ENCODE measurements at places on chromosomes 13 and 19.

- no peak for DNase-seq
Measured at GRCh38 chr19:37342753-37343152, 28.1 kb upstream of the ZNF527 start.

DNA sequence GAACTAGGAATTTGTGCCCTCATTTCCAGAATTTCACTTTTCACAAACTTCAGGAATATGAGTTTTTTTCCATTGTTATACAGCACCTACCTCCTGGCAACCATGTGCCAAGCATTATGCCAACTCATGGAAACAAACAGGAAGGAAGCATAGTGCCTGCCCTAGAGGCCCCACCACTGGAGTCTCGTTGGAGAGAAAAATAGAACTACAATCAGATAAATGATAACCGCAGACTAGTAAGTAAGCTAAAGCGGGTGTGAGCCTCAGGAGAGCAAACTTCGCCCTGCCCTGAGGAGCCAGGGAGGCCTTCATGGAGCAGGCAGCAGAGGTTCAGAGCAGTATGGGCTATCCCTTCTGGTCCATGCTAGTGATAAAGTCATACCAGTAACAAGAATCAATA, 75.9 kb downstream of the FRY start:
- no peak for DNase-seq

DNA sequence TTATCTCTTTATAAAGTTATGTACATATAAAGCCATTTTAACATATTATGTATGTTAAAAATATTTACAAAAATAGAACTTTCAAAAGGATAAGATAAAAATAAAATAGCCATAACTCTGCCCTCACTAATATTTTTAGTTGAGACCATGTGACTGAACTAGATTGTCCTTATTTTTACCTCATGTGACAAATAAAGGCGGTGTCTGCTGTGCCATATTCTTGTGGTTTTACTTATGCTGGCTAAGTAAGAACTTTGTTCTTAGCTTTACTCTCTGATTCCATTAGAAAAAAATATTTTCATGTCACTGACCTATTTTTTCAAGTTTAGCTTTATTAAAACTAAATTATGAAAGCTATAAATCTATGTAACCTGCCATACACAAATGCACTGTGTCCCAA, 135.6 kb upstream of the TSC22D1 start:
- no peak for DNase-seq

DNA sequence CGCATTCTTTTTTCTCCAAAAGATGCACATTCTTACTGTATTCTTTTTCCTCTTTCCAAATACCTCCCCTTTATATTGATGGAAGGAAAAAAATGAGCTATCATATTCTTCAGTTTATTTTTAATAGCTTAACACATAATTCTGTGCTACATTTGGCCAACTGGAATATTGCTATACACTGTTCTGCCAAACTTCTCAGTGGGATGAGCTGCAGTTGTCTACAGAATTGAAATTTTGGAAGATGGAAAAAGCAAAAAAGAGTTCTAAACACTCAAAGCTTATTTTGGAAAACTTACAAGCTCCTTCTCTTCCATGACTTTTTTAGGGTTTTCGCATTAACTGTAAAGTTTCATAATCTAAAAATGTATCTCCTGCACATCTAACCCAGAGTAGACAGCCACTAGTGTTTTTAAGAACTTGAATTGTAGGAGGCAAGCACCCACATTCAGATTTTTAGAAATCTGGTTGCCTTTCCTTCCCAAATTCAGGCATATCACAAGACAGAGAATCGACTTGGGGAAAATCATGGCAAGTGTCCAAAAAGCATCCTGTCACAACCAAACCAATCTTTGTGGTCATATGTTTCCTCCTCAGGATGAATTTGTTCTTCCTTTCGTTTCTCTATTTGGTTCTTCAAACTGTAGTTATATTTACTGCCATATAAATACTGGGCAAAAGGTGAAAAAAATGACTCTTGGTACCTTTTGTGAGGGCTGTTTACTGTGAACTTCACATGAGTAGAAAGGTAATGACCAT, 111.4 kb upstream of the FRY start:
- no peak for DNase-seq

GRCh38 chr13:102645701-102646100, 48.9 kb downstream of the TPP2 start:
- DNase-seq, result no peak

GRCh38 chr19:41691268-41691970, 3.3 kb upstream of the CEACAM7 start:
- DNase-seq, result peak; percentile 38

- DNase-seq, result no peak
Measured at GRCh38 chr19:36635342-36635741, 30.2 kb downstream of the ZNF382 start.

Measured in naive thymus-derived CD4-positive, alpha-beta T cell (primary cell).